ENCODE measurements at places on chromosomes 3 and 15.

DNA sequence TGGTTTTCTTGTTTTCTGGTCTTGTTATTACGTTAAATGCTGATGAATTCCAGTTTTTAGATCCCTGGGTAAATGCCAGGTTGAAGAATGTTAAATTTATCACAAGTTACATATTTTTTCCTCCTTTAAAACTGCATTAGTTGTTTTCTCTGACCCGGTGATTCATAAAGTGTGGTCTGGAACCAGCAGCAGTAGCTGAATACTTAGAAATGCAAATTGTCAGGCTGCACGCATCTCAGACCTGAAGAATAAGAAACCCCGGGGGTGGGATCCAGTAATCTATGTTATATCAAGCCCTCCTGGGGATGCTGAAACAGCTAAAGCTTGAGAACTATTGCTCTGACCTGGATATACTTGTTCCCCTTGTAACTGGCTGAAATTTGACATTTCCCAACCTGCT, 69.1 kb downstream of the PEX5L start:
- no peak for DNase-seq

DNA sequence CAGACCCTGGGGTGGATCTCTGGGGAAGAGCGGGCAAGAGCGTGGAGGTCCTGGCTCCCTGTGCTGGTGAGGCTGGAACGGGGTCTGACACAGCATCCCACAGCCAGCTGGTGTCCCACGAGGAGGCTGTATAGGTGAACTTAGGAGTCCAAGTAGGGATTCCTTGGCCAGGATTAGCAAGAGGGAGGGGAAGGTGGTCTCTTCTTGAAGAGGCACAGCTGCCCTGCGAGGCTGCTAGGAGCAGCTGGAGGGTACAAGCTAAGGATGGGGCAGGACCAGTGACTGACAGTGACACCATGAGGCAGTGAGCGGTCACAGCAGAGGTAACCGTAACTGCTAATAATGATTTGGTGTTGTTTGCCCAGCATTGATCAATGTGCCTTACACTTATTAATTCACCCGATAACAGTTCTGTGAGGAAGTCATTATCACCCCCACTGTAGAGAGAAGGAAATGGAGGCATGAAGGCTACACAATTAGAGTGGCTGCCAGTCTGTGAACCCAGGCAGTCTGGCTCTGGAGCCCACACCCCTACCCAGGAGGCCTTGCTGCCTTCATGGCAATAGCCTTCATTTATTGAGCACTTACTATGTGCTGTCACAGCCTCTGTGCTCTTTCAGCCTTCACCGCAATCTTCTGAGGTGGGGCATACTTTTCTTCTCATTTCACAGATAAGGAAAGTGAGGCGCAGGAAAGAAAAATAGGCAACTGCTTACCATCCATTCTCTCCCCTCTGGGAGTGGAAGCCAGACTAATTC, 59.4 kb downstream of the TMEM44 start:
- DNase-seq, result no peak

DNA sequence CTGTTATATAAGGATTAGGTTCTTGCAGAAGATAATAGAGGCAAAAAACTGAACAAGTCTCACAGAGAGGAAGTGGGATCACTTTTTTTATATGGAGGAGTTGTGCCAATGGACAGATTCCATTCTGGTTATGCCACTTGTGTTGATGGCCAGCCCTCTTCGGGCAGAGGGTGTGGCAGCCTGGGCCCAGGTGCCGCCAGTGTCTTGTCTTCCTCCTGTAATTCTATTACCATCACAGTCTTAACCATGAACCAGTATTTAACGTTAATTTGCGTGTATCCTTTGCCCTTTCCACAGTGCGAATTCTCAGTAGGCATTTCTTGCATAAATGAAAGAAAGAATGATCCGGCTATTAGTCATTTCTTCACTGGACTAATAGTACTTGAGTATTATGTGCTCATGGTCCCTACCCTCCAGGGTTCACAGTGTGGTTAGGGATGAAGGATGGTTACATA, 7.0 kb upstream of the USP4 start:
- no peak for DNase-seq

DNA sequence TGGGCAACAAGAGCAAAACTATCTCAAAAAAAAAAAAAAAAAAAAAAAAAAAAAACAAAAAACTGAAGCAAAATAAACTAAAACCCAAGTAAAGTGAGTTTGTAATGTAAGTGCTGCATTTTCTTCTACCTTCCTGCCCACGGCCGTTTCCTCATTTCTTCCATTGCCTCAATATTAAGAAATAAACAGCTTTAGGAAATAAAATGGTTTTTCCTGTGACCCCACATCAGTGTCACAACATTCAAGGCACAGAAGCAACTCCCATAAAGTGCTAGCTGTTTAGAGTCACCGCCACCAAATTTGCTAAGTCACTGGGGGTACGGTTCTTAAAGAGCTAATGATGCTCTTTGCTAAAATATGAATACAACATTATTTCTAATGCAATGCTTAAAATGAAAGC, 3.3 kb downstream of the PKM start:
- DNase-seq, result no peak

DNA sequence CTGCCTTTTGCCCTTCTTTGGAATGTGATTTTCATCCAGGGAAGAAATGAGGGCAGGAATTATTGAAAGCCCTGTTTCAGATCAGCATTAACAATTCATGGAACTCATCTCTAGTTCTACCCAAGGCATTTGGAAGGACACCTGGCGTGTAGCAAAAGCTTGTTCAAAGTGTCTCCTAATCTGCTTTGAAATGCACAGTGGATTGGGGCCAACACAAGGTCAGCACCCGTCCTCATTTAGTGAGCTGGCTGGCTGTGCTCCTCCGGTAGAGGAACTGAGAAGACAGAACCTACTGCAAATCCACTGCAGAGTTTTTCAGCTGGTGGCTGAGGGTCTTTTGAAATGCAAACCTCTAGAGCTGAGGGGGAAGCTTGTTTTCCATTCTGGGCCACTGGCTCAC, 141.6 kb upstream of the STT3B start:
- DNase-seq, result no peak

Data from right forelimb (tissue), 1 donor.